Esophagus squamous epithelium (tissue), 5 donors: ENCODE measurements at places on chromosomes 3 and 15.

GRCh38 chr3:120404876-120405275 is 45.9 kb downstream of the FSTL1 start:
- no peak for DNase-seq

- DNase-seq = no peak
Observed at GRCh38 chr3:71244153-71244825, 339.2 kb downstream of the FOXP1 start.

- no peak for DNase-seq
Observed at GRCh38 chr3:157594413-157594812, 91.2 kb upstream of the VEPH1 start.

- DNase-seq = no peak
Observed at GRCh38 chr3:52403271-52403841, 41.5 kb downstream of the SEMA3G start.

GRCh38 chr3:187207062-187207461 is 9.8 kb downstream of the RTP1 start:
- no peak for DNase-seq

- no peak for DNase-seq
Observed at GRCh38 chr3:129585949-129586657, 20.4 kb downstream of the PLXND1 start.

- no peak for DNase-seq
Observed at GRCh38 chr3:127606981-127607595, 8.9 kb downstream of the MCM2 start.

DNA sequence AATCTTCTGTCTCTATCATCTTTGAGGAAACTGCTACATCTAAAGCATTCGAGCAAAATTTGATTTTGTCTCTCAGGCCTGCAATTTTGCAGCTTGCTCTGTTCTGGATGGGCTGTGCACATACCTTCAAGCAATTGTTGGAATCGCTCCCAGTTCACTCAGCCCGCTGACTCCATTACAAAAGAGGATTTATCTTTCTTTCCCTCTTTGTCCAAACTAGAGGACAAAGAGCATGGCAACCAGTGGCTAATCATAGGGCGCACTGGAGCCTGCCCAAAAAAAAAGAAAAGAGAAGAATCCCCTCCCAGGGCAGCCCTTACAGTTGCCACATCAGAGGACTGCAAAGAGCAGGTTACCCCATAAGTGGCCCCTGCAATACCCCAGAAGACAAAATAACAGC is 49.0 kb upstream of the DUT start:
- DNase-seq = no peak

DNA sequence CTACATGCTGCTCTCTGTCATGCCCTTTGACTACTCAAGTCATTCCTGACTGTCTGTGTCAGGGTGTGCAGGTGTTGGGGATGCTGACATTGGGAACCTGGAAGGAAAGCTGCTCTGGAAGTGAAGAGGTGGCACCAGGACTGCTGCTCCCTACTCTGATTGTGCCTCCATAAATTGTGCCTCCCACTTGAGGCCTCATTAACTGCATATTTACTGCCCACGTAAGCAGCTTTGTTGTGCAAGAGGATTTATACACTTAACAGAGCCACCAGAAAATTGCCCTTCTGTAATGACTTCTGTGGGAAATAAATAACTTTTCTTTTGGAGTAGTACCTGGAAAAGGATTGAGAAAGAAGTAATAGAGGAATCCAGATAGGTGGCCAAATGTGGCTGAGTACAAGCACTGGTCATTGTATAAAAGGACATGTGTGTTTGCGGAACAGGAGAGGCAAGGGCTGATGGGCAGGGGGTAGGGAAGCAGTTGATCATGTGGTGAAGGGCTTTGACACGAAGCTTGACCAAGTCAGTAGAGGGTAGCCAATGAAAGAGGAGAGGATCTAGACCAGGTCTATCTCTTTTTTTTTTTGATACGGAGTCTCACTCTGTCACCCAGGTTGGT is 24.8 kb downstream of the IL20RB start:
- no peak for DNase-seq

DNA sequence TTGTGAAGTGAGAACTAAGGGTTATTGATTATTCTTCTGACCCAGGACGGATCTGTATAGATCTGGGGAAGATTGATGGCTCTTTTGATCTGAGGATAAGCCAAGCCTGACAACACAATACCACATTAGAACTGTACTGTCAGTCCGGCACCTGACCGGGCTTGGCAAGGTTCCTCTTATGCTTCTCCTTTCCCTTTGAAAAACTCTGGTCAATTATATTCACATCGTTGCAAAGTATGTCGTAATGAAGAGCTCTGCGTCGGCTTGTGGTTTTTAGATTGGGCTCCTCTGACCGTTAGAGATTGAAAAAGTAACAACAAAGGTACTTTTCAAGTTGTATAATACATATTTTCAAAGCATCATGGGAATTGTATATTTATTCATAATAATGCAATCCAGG is 389.8 kb downstream of the NR2F2 start:
- no peak for DNase-seq

- DNase-seq = no peak
Observed at GRCh38 chr3:157445857-157446256, 9.2 kb downstream of the PTX3 start.

- DNase-seq = no peak
Observed at GRCh38 chr3:53253707-53254508, 1.9 kb downstream of the TKT start.

GRCh38 chr3:161163297-161163696 is 57.8 kb upstream of the NMD3 start:
- DNase-seq = no peak

DNA sequence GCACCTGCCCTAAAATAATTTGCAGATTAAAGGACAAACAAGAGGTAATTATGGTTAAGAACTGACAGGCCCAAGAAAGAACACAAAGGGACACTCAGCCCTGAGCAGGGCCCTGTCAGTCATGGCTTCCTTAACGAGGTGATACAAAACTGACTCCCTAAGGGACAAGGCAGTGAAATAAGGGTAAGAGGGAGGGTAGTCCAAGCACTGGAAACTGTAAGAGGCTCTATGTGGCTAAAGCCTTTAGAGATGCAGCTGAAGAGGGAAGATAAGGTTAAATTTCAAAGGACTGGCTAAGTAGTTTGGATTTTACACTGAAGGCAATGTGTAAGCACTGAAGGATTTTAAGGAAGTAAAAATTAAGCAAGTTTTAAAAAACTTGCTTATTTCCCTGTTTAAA is 3.9 kb downstream of the ATR start:
- no peak for DNase-seq

DNA sequence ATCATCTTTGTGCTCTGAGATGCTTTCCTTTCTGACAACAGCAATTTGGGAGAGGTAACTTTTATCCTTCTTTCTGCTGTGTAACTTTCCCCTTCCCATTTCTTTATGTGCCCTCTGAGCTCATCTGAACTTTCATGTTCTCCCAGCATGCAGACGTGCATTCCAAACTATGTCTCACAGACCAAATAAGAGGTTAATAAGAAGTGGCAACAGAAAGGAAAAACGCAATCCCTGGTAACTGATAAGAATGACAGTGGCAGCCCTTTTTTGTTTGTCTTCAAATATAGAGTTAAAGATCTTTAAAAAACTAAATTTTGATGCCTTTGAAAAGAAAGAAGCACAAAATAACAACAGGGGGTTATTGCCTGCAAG is 533.4 kb downstream of the FOXP1 start:
- DNase-seq = no peak

DNA sequence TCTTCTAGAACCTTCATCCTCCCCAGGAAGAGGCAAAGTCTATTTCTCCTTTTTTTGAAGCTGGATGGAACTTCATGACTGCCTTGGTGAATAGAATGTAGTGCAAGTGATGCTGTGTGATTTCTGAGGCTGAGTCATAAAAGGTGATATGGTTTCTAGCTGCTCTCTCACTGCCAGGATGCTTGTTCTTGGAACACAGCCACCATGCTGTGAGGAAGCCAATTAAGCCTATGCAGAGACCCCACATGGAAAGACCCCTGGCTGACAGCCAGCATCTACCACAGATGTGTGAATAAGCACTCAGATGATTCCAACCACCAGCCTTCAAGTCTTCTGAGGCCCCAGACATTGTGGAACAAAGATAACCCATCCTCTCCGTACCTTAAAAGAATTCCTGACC is 57.0 kb downstream of the ISL2 start:
- DNase-seq = no peak

DNA sequence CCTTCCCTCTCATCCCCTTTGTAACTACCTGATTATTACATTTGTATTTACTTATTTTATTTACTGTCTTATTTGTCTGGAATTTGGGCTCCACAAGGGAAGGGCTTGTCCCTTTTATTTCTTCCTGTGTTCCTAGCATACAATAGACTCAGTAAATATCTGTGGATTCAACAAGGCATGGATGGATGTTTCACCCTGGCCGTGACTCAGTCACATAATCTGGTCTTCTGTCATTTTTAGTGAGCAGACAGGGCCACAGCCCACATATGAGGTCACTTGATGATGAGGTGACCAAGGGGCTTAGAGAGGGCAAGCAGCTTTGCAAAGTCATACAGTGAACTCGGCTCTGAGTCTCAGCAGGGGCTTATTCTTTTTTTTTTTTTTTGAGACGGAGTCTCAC is 7.8 kb upstream of the DAG1 start:
- DNase-seq = no peak

- DNase-seq = no peak
Observed at GRCh38 chr15:90058308-90058707, 44.0 kb downstream of the IDH2 start.

GRCh38 chr3:57019057-57019456 is 41.4 kb upstream of the SPATA12 start:
- DNase-seq = no peak

DNA sequence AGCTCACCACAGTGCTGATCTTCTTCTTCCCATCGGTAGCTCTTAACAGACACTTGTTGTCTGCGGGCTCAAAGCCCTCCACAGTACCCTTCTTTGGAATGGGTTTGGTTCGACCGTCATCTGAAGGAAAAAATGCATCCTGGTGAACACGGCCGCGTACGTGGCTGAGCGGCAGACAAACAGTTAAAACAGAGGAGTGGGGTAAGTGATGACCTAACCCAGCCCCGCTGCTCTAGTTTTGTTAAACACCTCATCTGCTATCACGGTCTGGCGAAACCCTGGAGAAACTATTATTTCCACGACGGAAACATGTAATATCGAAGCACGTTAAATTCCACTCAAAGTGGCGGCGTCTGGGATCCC is 725 bp downstream of the SRP14 start:
- no peak for DNase-seq

GRCh38 chr3:131602011-131602779 is 99.4 kb upstream of the MRPL3 start:
- DNase-seq = no peak
